ENCODE measurements at places on chromosomes 2 and 18. TPM values are rescaled to one million over a fixed set of nuclear protein-coding genes. Genes with fewer than 3 reads are reported as not detected.
A peak's percentile ranks its signal among the peaks of the same experiment; 100 is the strongest.

DNA sequence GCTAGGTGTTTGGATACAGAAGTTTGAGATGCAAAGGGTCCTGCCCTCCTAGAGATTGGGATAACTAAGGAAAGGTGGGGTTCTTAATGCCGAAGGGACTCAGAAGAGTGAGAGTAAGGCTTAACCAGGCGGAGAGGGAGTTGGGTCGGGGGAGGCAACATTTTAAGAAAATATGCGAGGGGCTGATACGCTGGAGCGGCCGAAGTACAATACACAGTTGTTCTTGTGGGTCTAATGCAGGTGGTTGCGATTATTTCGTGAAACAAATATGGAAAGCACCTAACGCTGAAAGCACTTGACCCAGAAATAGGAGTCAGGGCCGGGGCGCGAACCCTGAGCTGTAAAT is 344 bp upstream of the MRPL33 start:
- H3K36me3 ChIP-seq, result peaks cover 4% of the 10 kb centered on the region
- H3K4me3 ChIP-seq, result peak overlapping the region; percentile 100
- peaks cover 26% of the 10 kb centered on the region for H3K27me3 ChIP-seq
- peaks cover 31% of the 10 kb centered on the region for H3K4me1 ChIP-seq
- DNase-seq, result no peak
- H3K27ac ChIP-seq, result peak overlapping the region; percentile 99

GRCh38 chr2:12624905-12625598 is 91.7 kb upstream of the TRIB2 start:
- H3K27ac ChIP-seq, result peak overlapping the region; percentile 30
- no peaks in the 10 kb centered on the region for H3K27me3 ChIP-seq
- no peak for DNase-seq
- H3K4me3 ChIP-seq, result no peak overlapping the region
- no peaks in the 10 kb centered on the region for H3K36me3 ChIP-seq

DNA sequence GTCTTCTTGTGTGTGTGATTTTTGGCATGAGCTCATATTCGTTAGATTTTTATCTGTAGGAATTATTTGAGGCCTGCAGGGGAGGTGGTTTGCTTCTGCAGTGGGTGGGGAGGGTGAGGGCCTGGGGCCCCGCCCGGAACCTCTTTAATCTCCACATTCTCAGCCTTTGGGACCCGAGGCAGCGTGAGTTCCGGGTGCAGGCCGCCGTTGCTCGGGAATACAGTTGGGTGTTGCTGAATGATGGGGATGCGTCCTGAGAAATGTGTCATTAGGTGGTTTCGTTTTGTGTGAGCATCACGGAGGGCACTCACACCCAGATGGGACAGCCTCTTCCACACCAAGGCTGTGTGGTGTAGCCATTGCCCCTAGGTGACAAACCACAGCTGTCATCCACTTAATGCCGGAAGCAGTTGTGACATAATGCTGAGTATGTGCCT is 13.7 kb upstream of the GAL3ST2 start:
- no peaks in the 10 kb centered on the region for H3K27me3 ChIP-seq
- no peak for DNase-seq
- peaks cover 11% of the 10 kb centered on the region for H3K36me3 ChIP-seq
- no peak overlapping the region for H3K4me3 ChIP-seq

DNA sequence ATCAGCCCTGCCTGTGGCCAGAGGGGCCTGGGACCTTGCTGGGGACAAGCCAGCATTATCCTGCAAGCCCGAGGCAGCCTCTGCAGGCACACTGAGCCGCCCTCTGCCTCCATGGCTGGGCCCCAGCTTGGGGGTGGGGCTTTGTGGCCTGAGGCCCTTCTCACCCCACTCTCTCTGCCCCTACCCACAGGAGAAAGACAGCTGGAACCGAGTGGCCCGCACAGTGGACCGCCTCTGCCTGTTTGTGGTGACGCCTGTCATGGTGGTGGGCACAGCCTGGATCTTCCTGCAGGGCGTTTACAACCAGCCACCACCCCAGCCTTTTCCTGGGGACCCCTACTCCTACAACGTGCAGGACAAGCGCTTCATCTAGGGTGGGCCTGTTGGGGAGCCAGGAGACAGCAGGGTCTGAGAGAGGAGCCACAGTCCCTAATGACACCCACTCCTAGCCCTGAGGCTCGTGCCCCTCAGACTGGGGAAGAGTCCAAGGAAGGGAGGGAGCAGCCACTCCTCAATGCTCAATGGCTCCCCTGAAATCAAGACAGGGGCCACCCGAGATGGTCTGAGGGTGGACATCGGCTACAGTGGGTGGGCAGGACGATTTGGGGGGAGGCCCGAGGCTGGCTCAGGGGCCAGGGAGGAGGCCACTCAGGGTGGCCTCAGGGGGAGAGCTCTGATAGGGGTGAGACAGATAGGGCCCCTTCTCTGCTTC is 4.4 kb upstream of the CHRNG start:
- H3K36me3 ChIP-seq, result peaks cover 4% of the 10 kb centered on the region
- peaks cover 20% of the 10 kb centered on the region for H3K4me1 ChIP-seq
- H3K27me3 ChIP-seq, result peaks cover 3% of the 10 kb centered on the region
- no peak overlapping the region for H3K27ac ChIP-seq
- no peak for DNase-seq

The PDCD1 gene
- not detected for total RNA-seq

The MPP4 gene
- 0.18 TPM for total RNA-seq

The EIF5B gene
- 50.5 TPM for total RNA-seq

The PRKAG3 gene
- not detected for total RNA-seq
